ENCODE measurements at places on chromosomes 4 and X.

DNA sequence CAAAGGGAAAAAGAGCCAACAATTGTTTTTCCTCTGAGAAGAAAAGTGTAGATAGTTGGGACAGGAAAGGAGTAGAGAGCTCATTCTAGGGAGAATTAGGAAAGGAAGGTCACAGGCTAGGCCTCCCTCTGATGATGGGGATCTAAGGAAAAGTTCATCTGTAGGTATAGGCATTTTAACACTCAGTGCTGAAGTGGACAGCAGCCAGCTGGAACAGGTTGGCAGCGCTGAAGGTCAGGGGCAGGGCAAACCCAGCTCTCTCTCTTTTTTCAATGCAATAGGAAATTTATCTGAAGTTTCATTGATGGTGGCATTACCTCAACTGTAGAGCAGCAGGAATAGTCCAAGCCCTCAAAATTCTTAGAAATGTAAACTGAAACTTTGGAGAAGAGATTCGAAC is 98.5 kb upstream of the ETNPPL start:
- DNase-seq: no peak

DNA sequence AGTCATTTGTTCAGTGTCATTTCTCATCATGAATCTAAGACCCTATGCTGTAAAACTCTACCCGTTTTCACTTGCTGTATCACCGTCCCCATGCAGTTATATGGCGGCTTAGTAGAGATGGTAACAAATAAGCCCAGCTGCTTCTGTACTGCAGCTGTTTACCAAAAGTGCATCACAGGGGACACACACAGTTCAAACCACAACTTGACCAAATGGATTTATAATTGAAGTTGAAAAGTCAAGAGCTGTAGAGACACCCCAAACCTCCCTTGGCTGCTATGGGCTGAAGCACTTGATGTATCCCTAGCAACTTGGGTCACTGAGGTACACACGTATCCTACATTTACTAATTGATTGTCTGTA is 219.0 kb upstream of the FGF13 start:
- no peak for DNase-seq

DNA sequence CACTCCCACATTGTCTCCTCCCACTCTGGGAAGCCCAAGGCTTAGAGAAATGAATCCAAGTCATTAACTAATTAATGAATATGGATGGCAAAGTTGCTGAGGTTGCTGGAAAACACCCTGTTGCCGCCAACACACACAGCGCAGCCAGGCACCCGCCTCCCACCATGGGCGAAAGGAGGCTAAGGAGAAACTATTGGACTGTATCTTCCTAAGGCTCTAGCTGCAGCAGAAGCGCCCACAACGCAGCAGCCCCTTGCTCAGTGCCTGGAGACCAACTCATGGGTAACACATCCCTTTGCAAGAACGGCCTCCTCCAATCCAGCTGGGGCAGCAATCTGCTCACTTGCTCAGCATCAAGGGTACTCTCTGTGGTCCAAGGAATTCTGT is 34.2 kb downstream of the TSC22D3 start:
- no peak for DNase-seq

- DNase-seq: no peak
Measured at GRCh38 chrX:8037593-8038348, 110.6 kb upstream of the PNPLA4 start.

All from stimulated activated CD4-positive, alpha-beta T cell treated with anti-CD3 and anti-CD28 coated beads, Interleukin-1b, Interleukin-23, amount 100 ng/mL, for 1 hour (primary cell).